ENCODE measurements at places on chromosomes 6 and 20.
A peak's percentile ranks its signal among the peaks of the same experiment; 100 is the strongest.

GRCh38 chr20:32823078-32823477 is 3.3 kb downstream of the MAPRE1 start:
- DNase-seq = peak; percentile 80

GRCh38 chr6:22362361-22362760 is 65.5 kb upstream of the PRL start:
- DNase-seq = no peak

DNA sequence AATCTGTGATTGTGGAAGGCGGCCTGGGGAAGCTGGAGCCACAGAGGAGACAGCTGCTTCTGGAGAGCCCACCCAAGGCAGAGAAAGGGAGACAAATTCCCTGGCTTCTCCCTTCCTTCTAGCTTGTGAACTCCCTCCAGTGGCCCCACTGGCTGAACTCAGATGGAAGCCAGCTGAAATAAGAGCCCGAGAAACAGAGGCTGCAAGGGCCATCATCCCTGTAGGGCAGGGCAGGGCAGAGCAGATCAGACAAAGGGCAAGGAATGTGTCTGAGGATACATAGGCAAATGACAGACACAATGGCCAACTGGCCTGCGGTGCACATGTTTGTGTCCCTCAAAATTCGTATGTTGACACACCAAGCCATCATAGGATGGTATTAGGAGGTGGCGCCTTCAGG is 25.3 kb downstream of the MDFI start:
- no peak for DNase-seq

DNA sequence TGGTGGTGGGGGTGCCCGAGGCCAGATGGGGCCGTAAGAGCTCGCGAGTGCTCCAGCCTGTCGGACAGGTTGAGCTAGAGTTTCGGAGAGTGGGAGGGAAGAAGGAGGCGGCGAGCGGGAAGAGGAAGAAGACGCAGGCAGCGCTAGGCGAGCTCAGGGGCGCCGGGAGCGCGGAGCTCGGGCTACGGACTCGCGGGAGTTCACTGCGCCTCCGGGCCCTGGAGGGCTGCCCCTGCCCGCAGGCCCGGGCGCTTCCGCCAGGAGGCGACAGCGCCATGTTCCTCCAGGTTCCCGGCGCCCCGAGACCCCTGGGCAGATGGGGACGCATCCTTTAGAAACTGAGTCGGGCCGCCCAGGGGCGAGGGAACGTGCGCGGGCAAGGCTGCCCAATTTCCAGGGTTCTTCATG is 984 bp downstream of the TFAP2C start:
- peak; percentile 76 for DNase-seq

DNA sequence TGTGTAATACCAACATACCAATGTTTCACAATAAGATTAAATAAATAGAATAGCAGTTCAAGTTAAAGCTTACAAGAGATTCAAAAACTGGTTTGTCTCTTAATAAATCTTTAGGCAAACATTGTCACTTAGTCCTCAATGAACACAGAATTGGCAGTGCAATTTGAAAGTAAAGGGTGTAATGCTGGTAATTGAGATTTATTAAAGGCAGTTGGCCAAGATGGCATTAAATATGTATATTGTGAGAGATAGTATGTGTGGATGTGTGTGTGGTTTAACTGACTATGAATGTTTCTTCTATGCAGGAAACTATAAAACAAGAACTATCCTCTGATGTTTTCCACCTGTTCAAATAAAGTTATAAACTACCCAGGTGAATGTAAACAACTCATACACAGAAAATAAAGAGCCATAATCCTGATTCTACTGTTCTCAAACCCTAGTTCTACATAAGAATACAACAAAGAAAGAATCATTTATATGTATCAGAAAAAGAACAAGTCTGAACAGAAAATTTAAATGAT is 267.9 kb upstream of the PTCHD4 start:
- no peak for DNase-seq

DNA sequence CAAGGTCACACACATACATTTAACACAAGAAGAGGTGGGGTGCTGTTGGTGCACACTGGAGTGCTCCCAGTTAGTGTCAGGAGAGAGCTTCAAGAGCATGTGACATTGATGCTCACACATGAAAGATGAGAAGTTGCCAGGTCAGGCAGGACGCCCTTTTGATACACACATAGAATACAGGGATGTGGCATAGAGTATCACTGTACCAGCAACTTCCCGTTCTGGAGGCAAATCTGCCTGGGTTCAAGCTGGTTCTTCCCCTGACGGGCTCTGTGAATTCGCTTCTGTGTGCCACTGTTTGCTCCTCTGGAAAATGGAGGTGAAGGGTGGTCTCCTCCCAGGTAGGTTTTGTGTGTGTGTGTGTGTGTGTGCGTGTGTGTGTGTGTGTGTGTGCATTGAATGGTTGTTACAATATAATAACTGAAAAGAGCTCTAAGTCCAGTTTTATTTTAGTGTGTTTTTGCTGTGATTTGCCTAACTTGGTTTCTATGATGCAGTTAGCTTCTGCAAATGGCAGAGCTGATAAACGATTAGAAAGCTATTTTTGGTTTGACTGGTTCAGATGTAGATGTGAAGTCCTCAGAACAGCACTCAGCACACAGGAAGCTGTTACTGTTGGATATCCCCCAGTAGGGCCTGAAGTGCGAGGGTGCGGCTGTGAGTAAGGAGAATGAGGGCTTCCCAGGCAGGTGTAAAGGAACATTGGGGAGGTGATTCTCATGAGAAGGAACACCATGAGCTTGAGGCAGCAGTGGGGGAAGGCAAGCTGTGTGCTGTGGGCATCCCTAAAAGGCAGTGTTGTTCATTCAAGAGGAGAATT is 53.4 kb downstream of the HIVEP1 start:
- no peak for DNase-seq

- no peak for DNase-seq
Observed at GRCh38 chr6:138206862-138207261, 11.4 kb downstream of the PBOV1 start.

GRCh38 chr6:137370871-137371633 is 123.1 kb downstream of the OLIG3 start:
- no peak for DNase-seq

- DNase-seq = no peak
Observed at GRCh38 chr6:22030730-22031619, 265.9 kb downstream of the PRL start.

DNA sequence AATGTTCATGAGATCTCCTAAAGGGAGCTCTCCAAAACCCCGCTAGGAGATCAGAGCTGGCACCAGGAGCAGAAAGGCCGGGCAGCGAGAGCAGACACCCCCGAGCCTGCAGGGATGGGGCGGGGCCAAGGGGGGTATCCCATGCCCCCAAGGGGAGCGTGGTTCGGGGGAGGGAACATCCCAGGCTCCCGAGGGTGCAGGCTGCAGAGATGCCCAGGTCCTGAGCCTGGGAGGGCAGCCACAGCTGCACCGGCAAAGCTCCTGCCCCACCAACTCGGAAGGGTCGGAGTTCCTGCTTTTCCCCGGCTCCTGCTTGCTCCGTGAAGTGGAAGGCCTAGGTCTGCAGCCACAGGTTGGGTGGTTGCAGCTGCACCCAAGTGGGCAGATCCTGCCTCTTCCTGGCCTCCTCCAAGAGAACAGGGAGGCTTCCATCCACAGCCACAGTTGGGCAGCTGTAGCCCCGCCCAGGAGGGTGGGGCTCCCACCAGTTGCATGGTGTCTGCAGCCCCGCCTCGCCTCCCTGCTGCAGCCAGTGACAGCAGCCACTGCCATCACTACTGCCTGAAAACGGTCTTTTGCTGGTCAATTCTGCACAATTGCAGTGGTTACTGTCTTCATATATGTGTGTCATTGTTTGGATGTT is 13.4 kb upstream of the GMNN start:
- DNase-seq = no peak

- DNase-seq = no peak
Observed at GRCh38 chr20:44917399-44917798, 7.5 kb downstream of the PABPC1L start.

DNA sequence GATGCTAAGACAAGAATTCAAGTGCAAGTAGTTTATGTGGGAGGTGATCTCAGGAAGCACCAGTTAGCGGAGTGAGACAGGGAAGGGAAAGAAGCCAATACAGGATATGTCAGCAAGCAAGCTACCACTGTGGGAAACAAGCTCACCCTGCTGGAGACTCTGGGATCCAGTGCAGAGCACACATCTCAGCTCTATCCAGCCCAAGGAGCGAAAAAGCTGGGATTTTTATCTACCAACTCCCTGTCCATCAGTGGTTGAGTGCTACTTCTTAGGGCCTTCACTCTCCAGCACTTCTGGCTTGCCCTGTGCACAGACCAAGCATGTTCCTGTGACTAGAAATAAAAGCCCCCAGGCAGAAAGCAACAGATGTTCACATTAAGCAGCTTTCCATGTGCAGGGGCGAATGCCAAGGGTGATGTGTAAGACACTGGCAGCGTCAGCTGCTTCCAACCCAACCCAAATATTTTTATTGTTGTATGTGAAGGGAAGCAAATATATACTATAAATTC is 10.8 kb upstream of the RNF24 start:
- DNase-seq = peak; percentile 71

DNA sequence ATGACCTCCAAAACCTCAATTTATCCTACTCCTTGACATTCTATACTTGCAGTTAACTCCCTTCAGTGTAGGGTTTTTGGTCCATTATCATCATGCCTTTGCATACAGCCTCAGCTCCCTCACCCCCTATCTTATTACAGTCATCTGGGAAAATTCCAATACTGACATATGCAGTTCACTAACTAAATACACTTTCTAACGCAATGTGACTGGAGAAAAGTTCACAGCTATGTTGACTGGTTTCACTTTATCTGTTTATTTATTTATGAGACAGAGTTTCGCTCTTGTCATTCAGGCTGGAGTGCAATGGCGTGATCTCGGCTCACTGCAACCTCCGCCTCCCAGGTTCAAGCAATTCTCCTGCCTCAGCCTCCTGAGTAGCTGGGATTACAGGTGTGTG is 64.9 kb downstream of the CRYBG1 start:
- no peak for DNase-seq

DNA sequence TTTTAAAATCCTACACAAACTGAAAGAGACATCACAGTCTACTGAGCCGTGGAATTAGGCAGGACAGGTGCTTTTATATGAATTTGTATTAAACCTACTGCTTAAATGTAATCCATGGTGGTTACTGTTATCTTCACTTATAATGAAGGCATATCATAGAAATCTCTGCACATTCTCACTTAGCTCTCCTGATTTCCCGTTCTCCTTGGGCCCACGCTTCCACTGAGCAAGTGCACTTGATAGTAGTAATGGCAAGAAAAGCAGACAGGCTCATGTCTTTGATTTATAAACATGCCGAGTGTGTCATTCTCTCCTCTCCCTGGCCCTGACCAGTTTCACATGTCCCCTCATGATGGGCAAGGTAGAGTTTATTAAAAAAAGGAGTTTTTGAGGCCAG is 186.3 kb downstream of the HIVEP2 start:
- DNase-seq = no peak

DNA sequence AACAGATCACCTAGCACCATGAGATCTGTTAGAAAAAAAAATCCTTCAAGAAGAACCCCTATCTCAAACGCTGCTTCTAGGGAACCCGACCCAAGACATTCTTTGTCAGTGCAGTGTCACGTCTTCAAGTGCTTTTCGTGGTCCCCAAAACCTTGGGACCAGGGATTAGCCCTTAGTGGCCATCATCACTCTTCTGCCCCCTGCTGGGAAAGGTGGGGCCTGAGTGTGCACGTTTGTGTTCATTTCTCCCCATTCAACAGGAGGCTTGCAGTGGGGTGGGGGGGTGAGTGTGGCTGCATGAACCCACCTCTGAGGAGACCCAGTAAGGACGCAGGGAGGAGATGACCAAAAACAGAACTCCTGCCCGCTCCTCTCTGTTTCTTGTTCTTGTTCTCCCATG is 218.2 kb upstream of the RNF24 start:
- no peak for DNase-seq

DNA sequence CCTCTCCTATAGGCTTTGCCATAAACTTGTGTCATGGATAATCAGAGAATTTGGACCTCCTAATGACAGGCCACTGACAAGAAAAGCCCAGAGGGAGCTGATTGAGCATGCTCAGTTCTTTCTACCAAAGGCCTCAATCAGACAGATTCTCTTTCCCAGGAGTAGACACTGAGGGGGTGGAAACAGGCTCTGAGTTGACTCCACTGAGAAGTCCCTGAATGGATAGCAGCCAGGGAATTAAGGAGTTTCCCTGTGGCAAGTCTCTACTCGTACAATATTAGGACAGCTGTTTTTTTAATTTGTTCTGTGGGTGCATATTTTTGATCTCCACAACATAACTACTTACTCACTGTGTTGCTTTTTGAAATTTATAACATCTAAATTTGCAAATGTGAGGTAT is 63.3 kb downstream of the SLC16A10 start:
- DNase-seq = no peak

DNA sequence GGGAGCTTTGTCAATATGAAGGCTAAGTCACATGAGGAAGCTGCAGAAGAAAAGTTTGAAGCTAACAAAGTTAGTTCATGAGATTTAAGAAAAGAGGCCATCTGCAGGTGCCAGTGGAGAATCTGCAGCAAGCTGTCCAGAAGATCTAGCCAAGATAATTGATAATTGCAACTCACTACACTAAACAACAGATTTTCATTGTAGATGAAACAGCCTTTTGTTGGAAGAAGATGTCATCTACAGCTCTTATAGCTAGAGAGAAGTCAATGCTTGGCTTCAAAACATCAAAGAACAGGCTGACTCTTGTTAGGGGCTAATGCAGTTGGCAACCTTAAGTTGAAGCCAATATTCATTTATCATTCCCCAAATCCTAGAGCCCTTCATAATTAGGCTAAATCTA is 83.7 kb downstream of the RIN2 start:
- DNase-seq = no peak

DNA sequence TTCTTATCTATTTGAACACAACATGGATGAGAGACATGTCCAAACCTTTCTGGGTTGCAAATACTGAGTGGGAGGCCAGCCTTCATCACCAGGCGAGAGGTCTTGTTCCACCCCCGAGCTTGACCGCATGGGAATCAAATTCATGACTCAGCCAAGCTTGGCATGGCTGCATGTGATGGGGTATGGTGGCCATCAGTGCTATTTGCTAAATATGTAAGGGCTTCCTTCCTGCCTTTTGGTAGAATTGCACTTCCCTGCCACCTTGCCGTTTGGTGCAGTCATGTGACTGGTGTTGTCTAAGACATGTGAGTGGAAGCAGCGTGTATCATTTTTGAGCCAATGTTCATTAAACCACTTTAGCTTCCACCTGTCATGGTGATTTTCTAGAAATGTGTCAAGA is 508.9 kb upstream of the SULF2 start:
- no peak for DNase-seq
